ENCODE measurements at places on chromosomes 2 and 18. TPM values are rescaled to one million over a fixed set of nuclear protein-coding genes. Genes with fewer than 3 reads are reported as not detected.

GRCh38 chr2:140257692-140258300 lies 1477.6 kb upstream of the NXPH2 start:
- no peak for DNase-seq

The G6PC2 gene
- not detected for total RNA-seq

The SNTG2 gene
- total RNA-seq = 0.38 TPM

DNA sequence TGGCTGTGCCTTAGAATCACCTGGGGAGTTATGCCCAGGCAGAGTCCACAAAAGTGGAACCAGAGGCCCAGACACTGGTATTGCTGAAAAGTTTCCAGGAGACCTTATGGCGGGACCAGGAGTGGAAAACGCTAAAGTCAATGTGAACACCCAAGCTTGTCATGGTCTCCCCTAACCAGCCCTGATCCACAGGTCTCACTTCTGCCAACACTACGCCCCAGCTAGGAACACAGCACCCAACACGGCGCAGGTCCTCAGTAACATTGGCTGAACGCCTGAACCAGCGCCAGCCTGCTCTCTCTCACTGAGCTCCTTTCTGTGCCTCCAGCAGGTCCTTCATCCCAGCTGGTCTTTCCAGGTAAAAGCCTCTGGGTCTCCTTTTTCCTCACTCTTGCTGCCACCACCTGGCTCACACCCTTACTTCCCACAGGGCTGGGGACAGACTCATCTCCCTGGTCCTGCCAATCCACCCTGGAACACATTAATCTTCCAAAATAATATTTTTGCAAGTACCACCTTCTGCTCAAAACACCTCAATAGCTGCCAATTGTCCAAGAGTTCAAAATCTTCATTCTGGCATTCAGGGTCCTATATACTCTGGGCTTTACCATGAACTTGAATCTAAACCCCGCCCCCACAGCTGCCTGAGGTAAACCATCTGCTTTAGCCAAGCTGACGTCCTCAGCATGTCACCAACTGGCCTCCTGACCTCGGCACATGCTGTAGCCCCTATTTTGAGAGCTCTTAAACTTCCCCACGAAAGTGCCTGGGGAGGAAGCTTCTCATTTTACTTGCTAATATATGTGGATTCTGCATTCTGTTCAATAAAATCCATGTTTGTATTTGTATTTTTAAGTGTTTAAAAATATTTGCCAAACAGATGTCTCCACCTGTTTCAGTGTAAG lies 34.6 kb downstream of the ADCY3 start:
- DNase-seq = no peak

DNA sequence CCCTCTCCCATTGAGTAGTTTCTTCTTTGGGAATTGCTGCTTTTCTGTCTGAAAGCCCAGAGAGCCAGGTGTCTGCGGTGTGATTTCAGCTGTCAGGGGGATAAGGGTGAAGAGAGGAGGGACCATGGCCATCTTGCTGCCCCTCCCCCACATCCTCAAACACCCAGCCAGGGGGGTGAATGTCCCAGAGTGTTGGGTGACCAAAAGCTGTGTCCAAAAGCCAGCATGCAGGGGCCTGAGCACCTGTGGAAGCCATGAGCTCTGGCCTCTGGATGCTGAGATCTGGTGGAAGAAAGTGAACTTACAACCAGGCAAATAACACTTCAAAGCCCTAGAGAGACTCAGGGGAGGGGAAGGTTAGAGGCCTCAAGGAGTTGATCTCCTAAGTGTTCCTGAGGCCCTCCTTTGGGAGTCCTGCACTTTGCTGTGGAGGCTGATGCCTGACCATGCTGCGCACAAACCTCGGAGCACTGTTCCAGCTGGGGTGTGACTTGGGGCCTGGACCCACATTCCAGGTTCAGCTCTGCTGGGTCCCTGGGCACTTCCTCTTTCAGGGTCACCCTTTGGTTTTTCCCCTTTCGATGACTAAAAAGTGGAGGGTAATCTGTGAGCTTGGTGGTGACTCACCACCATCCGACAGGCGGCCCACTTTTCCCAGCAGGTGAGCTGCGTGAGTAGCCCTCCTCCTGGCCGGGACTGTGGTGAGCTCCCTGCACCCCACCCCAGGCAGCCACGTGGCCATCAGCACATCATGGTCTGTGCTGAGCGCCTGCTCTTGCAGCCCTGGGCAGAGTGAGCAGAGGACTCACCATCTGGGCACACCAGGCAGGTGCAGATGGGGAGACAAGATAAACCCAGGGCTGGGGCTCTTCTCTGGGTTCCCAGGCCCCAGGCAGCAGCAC lies 66.8 kb upstream of the FOSL2 start:
- DNase-seq = peak; percentile 78

DNA sequence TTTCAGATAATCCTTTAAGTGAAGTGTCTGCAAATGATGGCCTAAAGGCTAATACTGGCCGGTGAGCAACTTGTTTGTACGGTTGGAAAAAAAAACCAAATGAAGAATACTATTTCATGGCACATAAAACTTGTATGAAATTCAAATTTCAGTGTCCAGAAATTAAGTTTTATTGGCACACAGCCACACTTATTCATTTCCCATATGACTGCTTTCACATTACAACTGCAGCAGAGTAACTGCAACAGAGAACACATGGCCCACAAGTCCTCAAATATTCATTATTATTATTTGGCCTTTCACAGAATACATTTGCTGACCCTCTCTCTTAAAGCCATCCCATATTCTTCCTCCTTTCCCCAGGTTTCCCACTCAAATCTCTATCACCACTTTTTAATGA lies 1268.6 kb downstream of the LRP1B start:
- no peak for DNase-seq

- no peak for DNase-seq
Measured at GRCh38 chr2:58601017-58601416, 359.9 kb upstream of the FANCL start.

- no peak for DNase-seq
Measured at GRCh38 chr2:7801212-7801611, 880.6 kb upstream of the ID2 start.

The SRBD1 gene
- 18.4 TPM for total RNA-seq

The GPBAR1 gene
- 0.92 TPM for total RNA-seq

- no peak for DNase-seq
Measured at GRCh38 chr18:3468833-3469232, 18.9 kb downstream of the TGIF1 start.

The CHCHD5 gene
- total RNA-seq = 36.5 TPM

The EPAS1 gene
- 134 TPM for total RNA-seq

The IL1RL2 gene
- total RNA-seq = 0.62 TPM

The LRATD1 gene
- 11.4 TPM for total RNA-seq

DNA sequence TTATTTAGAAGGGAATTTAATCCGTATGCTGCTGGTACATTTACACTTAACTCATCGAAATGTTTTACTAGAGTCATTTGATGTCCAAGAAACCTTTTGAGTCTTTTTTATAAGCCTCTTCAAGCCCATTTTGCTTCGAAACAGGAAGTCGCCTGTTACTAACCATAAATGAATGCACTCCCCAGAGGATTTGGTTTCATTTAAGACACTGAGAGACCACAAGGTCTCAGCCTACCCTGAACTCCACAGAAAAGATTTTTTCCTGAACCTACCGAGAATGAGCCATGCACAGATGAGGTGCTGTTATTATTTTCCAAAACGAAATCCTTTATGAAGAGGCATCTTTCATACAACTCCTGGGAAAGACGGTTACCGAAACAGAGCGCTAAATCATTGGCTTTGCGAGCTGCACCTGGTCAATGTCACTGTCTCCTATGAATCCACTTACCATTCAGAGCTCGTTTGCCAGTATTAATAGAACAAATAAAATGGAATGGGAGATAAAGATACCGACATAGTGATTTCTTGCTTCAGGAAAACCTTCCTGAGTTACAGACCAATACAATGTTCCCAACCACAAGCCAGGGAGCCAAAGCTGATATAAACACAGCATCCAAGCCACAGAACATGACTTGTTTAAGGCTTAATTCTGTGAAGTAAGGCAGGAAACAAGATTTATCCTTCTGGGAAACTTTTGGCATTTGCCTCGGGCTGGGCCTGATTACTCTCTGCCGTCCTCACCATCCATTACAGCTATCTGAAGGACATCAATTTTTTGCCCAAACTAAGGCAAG lies 382.1 kb downstream of the OSR1 start:
- DNase-seq = no peak

DNA sequence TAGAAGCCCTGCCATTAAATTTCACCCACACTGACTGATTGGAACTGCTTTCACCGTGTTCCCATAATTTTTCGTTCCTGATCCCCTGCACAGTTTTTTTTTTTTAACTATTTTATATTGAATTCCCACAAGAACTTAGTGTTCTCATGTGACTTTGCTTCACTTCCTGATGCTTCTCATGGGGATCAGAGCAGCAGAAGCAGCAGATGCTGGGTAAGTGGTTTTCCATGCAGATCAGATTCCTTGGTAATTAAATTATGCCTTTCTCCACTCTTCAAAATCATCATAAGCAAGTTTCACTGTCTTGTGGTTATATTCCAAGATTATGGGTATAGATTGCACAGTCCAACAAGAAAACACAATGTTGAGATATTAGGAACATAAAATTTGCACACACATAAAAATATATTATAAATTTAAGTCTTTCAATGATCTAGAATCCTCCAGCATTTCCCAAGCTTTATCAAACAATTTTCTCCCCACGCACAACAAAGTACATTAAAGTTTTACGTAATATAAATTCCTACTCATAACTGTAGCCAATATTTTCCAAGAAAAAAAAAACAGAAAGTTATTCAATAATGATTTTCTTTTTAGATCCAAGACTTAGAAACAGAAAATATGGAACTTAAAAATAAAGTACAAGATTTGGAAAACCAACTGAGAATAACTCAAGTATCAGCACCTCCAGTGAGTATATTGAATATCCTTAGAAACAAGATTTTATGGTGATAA lies 277.9 kb downstream of the GULP1 start:
- no peak for DNase-seq

The EDAR gene
- total RNA-seq = 1.0 TPM

DNA sequence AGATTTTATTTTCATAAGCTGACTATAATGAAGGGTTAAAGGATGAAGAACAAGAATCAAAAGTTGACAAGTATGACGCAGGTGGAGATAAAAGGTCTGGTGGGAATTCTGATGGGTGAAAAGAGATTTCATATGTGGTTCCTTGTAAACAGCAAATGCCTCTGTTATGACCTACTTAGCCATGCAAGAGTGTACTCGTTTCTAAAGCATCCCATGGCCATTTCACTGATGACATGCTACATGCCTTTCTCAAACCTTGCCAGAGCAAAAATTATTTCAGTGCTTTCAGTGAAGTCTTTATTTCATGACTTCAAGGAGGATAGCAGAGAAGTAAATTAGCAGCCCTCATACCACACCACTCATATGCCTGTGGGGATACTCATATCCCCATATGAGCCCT lies 71.7 kb downstream of the FEZ2 start:
- DNase-seq = no peak

The CYRIA gene
- 3.0 TPM for total RNA-seq

DNA sequence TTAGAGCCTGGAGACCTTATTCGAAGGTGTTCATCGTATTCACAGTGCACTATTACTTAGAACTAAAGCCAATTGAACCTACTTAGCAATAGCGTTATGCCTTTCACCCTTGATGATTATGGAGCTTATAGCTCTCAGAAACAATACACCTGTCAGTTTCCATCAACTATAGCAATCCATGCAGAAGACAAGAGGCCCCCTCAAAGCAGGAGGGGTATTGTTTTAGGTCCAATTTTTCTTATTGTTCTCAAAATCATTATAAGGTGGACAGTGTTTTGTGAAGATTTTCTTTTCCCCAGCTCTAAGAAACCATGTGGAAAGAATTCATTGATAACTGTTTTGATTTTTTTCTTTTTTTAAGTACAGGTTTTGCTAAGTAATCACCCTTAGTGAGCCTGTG lies 135.5 kb downstream of the MEIS1 start:
- DNase-seq = no peak

The ERICH2 gene
- total RNA-seq = 0.89 TPM

- DNase-seq = no peak
Measured at GRCh38 chr2:28322981-28323396, 69.7 kb upstream of the FOSL2 start.

The UNC80 gene
- not detected for total RNA-seq

- DNase-seq = no peak
Measured at GRCh38 chr2:219331560-219332213, 857 bp downstream of the RESP18 start.

DNA sequence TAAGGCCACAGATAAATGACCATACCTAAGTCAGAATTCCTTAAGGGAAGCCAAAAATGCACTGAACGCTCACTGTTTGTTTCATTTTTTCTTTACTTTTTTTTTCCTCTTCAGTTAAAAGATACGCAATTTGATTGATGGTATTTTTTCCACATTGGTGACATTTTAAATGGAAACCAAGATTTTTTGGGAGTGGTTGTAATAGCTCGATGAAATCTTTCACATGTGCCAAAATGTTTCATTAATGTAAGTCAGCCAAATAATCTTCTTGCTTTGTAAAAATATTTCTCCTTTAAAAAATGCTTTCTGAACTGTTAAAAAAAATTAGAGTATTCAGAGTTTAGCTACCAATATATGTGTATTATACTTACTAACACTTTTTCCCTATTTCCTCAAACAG lies 339.8 kb downstream of the ZEB2 start:
- no peak for DNase-seq

DNA sequence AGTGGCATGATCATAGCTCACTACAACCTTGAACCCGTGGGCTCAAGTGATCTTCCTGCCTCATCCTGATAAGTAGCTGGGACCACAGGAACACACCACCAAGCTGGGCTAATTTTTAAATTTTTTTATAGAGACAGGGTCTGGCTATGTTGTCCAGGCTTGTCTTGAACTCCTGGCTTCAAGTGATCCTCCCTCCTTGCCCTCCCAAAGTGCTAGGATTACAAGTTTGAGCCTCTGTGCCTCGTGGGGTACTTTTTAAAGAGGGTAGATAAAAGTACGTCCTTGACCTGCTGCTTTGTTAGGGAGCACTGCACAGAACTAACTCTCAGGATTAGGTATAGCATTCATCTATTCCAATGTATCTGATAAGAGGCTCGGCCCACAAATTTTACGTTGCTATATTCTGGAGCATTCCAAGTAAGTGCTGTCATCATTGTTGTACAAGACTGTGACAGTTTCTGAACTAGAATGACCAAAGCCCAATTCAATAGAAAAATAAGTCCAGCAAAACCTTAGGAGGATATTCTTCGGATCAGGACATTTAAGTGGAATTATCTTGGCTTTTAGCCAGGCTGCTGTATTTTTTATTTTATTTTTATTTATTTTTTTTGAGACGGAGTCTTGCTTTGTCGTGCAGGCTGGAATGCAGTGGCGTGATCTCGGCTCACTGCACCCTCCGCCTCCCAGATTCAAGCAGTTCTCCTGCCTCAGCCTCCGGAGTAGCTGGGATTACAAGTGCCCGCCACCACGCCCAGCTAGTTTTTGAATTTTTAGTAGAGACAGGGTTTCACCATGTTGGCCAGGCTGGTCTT lies 4.1 kb downstream of the MTCL1 start:
- no peak for DNase-seq

Measured in kidney epithelial cell (primary cell).